ENCODE measurements at places on chromosomes 3 and 15. TPM values are rescaled to one million over a fixed set of nuclear protein-coding genes. Genes with fewer than 3 reads are reported as not detected.

AP3B2 gene
- not detected for total RNA-seq

- H3K36me3 ChIP-seq, result no peaks in the 10 kb centered on the region
- H3K27me3 ChIP-seq, result no peaks in the 10 kb centered on the region
- no peaks in the 10 kb centered on the region for H3K4me1 ChIP-seq
These were observed 240.9 kb upstream of the CADM2 start for GRCh38 chr3:84717894-84718293.

AADACL2 gene
- not detected for total RNA-seq

DNA sequence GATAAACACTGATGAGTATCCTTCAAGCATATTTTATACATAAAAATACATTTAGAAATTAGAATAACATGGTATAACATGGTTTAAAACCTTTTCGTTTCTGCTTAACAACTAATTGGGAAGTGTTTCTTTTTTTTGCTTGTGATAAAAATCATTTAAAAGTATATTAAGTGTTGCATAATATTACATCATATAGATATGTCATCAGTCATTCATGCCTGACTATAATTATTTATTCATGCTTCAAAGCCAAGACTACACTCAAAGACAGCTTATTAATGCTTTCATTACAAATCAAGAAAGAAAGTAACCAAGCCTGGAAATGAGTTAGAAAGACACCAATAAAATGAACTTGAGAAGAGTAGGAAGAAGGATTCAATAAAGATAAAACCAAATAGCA is 136.6 kb upstream of the TP63 start:
- DNase-seq, result no peak
- H3K4me1 ChIP-seq, result no peaks in the 10 kb centered on the region
- H3K4me3 ChIP-seq, result no peak overlapping the region
- no peak overlapping the region for H3K27ac ChIP-seq
- no peaks in the 10 kb centered on the region for H3K36me3 ChIP-seq

DNA sequence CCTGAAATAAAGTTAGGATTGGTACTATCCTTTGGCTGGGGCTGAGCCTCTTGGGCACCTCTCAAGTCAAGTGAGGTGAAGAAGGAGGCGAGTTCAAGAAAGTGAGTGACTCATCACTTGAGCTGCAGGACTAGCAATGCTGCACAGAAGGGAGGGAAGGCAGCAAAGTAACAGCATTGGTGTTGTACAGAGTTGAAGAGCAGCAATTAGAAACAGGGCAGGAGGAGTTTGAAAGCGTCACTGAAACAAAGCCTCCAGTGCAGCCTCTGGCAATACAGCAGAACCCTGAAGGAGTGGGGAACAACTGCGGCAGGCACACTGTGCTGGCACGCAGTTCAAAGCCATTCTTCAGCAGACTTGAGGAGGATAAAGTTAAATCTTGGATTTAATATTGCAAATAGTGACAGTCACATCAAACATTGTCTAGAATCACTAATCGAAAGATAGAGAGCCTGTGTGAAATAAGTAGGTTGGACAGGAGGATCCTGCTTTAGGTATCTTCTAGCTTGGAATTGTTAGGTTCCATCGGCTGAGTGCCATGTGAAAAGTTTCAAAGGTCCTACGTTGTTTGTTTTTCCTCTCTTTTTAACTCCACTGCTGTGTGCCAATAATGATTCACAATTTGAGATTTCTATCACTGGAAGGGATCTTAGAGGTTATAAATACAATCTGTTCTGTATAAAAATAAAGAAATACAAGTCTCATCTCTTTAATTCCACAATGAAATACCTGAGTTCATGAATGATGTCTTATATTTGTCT is 479.8 kb downstream of the NAALADL2 start:
- no peak overlapping the region for H3K27ac ChIP-seq
- H3K27me3 ChIP-seq, result no peaks in the 10 kb centered on the region
- no peaks in the 10 kb centered on the region for H3K4me1 ChIP-seq
- no peak for DNase-seq
- no peak overlapping the region for H3K4me3 ChIP-seq

DNA sequence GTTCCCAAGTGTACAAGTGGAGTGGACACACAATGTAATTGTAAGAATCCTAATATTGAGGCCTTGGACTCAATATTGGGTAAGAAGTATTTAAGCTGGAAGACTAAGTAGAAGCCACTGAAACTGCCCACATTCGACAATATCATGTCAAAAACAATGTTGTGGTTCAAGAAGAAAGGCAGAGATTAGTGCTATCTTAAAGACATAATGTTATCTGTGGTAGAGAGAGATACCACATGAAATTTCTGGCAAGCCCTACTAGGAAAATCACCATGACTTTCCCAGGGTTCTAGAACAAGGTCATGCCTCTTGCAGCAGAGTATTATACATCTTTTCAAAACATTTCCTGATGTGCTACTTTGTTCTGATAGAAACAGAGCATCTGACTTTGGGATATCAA is 192.6 kb downstream of the RAP2B start:
- no peak overlapping the region for H3K27ac ChIP-seq
- no peaks in the 10 kb centered on the region for H3K4me1 ChIP-seq
- no peaks in the 10 kb centered on the region for H3K27me3 ChIP-seq

DNA sequence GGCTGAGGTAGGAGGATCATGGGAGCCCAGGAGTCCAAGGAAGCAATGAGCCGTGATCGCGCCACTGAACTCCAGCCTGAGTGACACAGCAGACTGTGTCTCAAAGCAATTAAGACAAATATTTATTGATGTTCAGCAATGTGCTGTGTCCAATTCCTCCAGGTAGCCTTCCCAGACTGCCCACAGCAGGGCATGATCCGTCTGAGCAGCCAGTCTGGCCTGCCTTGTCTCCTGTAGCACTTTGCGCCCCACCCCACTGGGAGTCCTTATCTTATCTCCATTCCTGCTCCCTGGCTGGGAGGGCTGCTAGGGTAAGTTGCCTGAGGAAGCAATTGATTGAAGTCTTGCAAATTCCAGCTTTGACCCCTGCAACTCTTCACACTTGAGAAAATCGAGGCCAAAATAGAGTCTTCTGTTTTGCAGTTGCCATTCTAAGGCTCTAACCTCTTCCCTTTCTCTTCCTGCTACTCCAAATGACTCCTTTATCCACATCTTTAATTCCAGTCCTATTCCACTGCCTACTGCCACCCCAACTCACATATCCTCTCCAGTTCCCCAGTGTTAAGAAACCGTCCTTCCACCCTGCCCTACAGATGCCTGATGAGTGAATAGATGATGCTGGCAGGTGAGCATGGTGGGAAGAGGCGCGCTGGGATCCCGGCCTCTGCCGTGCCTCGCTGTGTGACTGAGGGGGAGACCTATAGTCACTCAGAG is 26.9 kb upstream of the LCTL start:
- H3K36me3 ChIP-seq, result no peaks in the 10 kb centered on the region
- no peak for DNase-seq
- no peaks in the 10 kb centered on the region for H3K4me1 ChIP-seq
- peaks cover 2% of the 10 kb centered on the region for H3K27me3 ChIP-seq
